Stimulated activated CD8-positive, alpha-beta memory T cell treated with anti-CD3 and anti-CD28 coated beads, Interleukin-2, amount 100 ng/mL, for 1 hour (primary cell): ENCODE measurements at places on chromosomes 16 and 17.
A peak's percentile ranks its signal among the peaks of the same experiment; 100 is the strongest.

- DNase-seq = no peak
Observed at GRCh38 chr17:57920916-57921703, 34.1 kb downstream of the CUEDC1 start.

- DNase-seq = no peak
Observed at GRCh38 chr16:4067262-4068001, 48.8 kb downstream of the ADCY9 start.

DNA sequence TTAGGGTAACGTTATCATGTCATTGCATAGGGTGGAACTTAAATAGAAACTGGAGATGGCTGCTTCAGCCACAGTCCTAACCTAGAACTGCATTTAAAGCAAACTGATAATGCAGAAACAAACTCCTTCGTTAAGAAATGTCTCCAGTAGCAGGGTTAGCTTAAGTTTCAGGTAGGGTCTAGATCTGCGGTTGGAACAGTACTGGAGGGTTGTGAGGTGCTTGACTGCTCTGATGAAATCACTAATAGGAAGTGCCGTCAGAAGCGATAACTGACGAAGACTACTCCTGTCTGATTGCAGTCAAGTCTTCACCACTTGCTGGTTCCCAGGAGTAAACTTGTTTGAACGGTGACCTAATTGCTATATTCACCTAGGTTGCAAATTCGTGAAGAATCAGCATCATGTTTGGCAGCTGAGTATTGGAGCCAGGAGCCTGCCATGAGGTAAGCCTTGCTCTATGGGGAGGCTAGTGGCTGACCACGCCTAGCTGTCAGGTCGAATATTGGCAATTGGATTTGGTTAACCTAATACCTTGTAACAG, 24.5 kb downstream of the TRPV2 start:
- no peak for DNase-seq

- no peak for DNase-seq
Observed at GRCh38 chr17:70569128-70569527, 399.8 kb downstream of the KCNJ2 start.

DNA sequence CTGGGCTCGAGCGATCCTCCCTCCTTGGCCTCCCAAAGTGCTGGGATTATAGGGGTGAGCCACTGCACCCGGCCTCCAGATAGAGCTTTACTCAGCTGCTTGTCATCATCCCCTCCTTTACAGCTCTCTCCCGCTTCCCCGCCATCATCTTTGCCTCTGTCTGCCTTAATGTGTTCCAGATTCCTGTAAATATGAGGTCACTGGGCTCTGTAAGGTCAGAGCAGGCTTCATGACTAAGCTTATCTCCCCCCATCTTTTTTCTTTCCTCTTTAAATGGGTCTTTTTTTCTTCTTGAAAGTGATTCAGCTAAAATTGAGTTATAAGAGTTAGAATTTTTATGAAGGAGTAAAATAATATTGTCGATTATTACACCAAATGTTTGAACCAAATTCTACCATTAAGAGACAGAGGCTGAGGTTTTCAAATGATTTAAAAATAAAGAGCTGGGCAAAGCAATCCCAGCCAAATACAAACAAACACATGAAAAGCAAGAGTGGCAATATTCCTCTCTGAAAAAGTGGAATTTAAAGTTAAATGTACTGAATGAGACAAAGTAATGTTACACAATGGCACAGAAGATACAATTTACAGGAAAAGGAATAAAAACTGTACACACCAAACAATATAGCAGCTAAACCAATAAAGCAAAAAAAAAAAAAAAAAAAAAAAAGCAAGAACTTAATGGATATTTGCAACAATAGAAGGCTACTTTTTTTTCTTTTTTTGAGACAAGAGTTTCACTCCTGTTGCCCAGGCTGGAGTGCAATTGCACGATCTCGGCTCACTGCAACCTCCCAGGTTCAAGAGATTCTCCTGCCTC, 62.1 kb downstream of the CRISPLD2 start:
- no peak for DNase-seq

- DNase-seq = peak; percentile 48
Observed at GRCh38 chr17:81513372-81513752, 763 bp upstream of the ACTG1 start.

DNA sequence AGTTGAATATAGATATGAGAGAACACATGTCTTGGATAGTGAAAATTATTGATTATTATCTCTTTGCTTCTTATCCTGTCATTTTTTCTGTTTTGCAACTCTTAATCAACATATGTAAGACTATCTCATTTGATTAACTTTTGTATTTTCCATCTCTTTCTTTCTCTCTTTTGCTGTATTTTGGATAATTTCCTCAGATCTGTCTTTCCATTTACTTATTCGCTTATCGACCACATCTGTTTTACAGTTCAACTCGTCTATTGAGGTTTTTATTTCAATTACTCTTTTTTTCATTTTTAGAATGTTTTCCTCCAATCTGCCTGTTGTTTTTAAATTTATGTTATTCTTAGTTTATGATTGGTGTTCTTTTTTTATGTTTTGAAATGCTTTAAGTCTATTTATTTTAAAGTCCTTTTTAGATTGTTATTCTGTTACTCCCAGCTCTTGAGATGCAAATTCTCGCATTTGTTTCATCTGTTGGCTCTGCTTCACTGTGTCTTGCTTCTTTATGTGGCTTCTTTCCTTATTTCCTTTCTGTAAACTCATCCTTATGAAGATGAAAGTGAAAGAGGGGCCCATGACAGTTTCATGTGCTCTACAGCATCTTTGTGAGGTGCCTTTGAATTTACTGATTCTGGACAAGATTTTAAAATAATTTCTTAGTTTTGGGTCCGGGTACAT, 87.8 kb upstream of the IRX5 start:
- DNase-seq = no peak

GRCh38 chr16:67961551-67961957, 6.9 kb downstream of the SLC12A4 start:
- no peak for DNase-seq

- no peak for DNase-seq
Observed at GRCh38 chr17:28291780-28292330, 27.1 kb upstream of the TMEM97 start.

DNA sequence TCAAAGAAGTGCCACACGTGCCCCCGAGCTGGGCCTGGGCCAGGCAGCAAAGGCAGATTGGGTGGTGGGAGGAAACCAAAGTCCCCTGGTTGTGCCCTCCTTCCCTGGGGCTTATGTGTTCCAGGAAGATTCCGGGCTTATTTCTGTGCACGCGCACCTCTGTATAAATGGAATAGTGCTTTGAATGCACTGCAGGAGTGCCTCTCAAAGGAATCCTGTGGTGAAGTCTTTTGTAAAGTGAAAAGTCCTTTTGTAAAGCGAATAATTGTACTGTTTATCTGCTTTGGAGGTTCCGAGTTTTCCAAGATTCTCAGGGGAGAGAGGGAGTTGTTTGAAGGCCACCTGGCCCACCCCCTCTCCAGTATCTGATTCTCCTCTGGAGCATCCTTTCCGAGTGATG, 26.8 kb downstream of the C17orf75 start:
- no peak for DNase-seq

GRCh38 chr16:80233097-80233835, 307.5 kb upstream of the DYNLRB2 start:
- no peak for DNase-seq

DNA sequence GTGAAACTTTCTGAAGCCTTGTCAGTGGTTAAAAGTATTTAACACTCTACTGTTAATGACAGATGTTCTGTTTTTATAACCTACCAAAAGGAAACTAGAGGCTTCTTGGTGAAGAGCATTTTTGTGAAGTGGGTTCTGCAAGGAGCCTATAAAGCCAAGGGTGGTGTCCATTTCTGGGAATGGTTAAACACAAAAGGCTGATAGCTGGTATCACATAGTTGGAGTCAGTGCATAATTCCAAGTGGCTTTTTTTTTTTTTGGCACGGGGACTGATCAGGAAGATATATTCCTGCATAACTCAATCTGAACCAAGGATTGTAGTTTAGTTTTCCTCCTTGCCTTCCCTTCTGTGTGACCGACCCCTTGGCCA, 27.6 kb upstream of the KPNB1 start:
- no peak for DNase-seq

DNA sequence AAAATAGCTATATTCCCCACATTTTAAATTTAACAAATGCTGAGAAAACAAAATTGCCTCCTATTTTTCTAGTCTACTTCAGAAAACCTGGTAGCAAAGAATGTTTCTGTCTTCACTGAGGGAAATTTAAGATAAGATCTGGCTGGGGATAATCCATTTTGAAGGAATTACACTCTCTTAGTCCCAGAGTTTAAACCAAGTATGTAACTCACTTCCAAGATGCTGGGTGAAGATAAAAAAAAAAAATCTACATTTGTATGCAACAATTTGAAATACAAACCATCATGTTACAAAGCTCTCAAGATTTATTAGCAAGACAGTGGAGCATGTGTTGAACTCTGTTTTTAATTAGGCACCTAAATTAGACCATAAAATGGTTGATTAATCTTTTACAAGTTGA, 5.7 kb downstream of the HS3ST3B1 start:
- no peak for DNase-seq

- no peak for DNase-seq
Observed at GRCh38 chr16:28288114-28288513, 4.2 kb upstream of the SBK1 start.

DNA sequence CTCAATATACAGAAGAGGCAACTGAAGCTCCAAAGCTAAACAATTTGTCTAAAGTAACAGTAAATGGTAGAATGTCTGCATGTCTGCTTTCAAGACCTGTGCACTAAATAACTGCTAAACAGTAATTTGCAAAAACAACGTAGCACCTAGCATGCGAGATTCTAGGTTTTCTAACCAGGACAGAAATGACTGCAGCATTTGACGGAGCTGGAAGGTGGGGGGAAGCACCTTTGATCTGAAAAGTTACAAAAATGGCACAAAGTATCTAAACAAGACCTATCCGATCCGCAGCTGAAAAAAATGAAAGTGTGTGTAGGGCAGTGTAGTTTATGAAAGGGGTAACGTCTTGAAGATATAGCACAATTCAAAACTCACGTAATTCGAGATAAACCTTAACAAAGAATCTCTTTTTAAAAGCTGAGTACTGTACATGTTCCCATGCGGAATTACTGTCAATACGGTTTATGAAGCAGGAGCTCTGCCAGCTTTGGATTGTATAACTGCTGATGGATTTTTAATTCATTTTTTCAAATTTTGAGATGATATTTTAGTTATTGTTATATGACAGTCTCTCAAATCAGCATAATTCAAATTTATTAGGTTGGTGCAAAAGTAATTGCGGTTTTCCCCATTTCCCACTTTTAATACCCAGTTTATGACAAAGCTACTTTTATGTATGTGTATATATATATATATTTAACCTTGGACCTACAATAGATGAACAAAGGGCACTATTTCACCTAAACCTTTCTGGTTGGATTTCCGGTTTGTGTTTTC, 1.2 kb upstream of the WIPI1 start:
- DNase-seq = no peak

DNA sequence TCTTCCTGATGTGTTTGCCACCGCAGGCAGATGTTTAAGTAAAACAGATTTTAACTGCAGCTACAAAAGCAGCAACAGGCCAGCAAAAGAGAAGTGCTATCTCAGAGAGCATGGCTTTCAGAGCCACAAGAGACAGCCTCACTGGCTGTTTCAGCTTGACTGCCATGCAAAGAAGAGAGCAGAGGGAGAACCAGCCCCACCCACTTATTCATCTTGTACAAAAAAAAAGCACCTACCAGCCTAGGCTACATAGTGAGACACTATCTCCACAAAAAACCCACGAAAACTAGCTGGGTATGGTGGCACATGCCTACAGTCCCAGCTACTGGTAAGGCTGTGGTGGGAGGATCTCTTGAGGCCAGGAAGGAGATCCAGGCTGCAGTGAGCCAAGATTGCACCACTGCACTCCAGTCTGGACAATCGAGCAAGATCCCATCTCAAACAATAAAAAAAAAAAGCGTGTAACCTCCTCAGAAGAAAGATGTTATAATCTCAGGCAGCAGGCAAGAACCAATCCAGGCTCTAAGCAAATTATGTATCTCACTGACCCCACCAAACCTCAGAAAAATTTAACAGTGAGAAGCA, 30.0 kb downstream of the STH start:
- DNase-seq = no peak

DNA sequence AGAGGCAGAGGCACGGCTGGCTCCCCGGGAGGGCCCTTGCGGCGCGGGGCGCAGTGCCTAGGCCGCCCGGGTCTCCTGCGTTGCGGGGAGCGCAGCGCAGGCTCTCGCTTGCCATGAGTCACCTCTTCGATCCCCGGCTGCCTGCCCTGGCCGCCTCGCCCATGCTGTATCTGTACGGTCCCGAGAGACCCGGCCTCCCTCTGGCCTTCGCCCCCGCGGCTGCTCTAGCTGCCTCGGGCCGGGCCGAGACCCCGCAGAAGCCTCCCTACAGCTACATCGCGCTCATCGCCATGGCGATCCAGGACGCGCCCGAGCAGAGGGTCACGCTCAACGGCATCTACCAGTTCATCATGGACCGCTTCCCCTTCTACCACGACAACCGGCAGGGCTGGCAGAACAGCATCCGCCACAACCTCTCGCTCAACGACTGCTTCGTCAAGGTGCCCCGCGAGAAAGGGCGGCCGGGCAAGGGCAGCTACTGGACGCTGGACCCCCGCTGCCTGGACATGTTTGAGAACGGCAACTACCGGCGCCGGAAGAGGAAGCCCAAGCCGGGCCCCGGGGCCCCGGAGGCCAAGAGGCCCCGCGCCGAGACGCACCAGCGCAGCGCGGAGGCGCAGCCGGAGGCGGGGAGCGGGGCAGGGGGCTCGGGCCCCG, 390 bp downstream of the FOXL1 start:
- DNase-seq = no peak

- DNase-seq = no peak
Observed at GRCh38 chr17:69170377-69170776, 28.7 kb upstream of the ABCA6 start.

DNA sequence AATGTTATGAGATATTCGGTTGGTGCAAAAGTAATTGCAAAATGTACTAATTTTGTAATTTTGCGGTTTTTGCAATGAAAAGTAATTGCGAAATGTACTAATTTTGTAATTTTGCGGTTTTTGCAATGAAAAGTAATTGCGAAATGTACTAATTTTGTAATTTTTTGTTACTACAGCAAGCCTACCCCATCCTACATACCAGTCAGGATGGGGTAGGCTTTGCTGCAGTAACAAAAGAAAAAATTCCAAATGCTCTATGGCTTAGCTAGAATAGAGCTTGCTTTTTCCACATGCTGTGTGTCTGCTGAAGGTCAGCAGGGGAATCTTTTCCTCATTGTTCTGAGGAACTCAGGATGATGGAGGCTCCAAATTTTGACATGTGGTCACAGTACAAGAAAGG, 83.3 kb upstream of the GPRC5B start:
- no peak for DNase-seq

DNA sequence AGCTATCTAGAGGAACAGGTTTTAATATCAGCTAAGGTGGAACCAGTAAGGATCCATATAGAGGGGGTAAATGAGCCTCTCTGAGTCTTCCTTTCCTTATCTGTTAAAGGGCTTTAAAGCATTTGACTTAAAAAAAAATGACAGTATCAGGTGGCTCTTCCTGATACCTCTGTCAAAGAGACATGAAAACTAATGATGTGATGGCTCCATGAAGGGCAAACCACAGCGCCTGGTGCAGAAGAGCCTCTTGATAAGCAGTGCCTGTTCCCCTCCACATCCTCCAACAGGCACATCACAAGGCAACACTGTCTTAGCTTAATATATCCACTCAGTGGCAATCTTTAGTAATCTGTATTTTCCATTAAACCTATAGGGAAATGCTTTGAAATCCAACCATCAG, 68.9 kb downstream of the USP31 start:
- no peak for DNase-seq

GRCh38 chr17:59371416-59372100, 40.1 kb downstream of the YPEL2 start:
- DNase-seq = no peak

GRCh38 chr17:74957935-74958740, 14.4 kb downstream of the HID1 start:
- peak; percentile 63 for DNase-seq

GRCh38 chr17:50539762-50540559, 7.0 kb upstream of the SPATA20 start:
- no peak for DNase-seq
